Activated CD8-positive, alpha-beta memory T cell treated with anti-CD3 and anti-CD28 coated beads for 4 hours (primary cell): ENCODE measurements at places on chromosomes 7 and 10.

- DNase-seq, result no peak
These were observed 17.5 kb downstream of the FAM20C start for GRCh38 chr7:209906-210305.

DNA sequence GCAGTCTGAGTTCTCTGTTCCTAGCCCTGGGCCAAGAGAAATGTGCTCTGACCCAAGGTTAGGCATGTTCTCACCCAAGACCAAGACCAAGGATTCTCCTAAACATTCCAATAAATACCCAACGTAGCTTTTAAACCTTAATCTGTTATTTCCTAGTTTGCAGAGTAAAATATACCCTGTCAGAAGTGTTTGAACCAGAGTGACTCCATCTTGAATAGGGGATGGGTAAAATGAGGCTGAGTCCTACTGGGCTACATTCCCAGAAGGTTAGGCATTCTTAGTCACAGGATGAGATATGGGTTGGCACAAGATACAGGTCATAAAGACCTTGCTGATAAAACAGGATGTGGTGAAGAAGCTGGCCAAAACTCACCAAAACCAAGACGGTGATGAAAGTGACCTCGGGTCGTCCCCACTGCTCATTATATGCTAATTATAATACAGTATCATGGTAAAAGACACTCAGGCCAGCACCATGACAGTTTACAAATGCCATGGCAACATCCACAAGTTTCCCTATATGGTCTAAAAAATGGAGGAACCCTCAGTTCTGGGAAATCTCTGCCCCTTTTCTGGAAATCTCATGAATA lies 27.7 kb downstream of the PLXNA4 start:
- no peak for DNase-seq

DNA sequence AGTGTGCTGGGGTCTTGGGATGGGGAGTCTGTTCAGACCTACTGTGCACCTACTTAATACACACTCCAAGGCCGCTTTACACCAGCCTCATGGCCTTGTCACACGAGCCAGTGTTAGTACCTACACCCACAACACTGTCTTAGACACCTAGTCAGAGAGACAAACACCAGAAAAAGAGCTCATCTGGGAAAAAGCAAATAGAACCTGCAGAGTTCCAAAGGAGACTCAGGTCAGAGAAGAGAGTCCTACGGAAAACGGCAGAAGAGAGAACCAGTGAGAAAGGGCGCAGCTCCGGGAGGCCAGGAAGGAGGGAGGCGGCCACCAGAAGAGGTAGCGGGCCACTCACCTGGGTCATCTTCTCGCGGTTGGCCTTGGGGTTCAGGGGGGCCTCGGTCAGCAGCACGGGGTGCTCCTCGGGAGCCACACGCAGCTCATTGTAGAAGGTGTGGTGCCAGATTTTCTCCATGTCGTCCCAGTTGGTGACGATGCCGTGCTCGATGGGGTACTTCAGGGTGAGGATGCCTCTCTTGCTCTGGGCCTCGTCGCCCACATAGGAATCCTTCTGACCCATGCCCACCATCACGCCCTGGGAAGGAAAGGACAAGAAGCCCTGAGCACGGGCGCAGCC lies 105.3 kb upstream of the TNRC18 start:
- no peak for DNase-seq

DNA sequence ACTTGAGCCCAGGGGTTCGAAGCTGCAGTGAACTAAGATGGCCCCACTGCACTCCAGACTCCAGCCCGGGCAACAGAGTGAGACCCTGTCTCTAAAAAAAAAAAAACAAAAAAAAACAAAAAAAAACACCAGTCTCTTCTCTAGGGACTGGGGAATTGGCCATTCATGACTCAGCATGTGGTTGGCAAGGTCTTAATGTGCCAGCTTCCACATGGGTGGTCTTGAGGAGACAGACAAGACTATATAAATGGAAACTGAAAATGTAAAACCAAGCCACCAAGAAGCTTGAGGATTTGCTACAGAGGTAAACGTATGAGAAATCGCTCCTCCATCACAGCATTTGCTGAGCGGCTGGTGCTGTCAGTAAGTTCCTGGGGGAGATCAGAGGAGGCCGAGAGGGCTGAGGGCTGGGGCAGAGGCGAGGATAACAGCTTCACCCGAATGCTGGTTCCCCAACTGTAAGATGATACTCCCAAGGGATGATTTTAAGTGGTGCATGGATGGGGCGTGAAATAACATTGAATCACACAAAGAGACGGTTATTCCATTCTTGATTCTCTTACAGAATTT lies 128.7 kb downstream of the C10orf105 start:
- no peak for DNase-seq

DNA sequence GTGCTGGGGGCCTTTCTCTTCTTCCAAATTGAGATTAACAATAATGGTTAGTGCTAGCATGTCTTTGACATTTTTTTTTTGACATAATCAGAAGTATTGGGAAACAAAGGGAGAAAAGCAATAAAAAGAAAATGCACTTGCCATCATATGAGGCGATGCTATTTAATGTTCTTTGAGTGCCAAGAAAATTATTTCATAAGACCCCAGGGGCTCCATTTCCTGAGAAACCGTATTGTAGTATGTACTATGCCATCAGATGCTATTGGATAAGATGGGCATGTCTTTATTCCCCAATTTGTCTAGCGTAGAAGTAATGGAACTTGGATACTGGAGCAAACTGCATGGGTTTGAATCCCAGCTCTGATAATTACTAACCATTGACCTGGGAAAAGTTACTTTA lies 408.9 kb downstream of the ADRA2A start:
- DNase-seq, result no peak

DNA sequence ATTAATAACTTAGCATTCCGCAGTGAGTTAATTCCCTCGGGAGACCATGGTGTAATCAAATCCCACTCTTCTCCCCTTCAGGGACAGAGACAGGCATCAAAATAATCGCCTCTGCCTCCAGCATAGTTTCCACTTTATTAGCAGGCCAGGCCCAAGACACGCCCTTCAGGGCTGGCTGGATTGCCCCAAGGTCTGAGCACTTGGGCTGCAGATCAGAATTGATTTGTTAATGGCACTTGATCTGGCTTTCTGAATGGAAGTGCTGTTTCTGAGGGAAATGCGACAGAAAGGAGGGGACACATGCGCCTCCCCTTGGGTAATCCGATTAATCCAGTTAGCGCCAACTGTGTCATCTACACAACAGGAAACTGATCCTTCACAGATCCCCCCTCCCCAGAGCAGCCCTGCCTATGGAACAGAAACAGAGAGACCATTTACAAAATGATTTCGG lies 15.6 kb downstream of the CHAT start:
- no peak for DNase-seq

GRCh38 chr10:51397695-51398094 lies 301.7 kb downstream of the CSTF2T start:
- DNase-seq, result no peak

DNA sequence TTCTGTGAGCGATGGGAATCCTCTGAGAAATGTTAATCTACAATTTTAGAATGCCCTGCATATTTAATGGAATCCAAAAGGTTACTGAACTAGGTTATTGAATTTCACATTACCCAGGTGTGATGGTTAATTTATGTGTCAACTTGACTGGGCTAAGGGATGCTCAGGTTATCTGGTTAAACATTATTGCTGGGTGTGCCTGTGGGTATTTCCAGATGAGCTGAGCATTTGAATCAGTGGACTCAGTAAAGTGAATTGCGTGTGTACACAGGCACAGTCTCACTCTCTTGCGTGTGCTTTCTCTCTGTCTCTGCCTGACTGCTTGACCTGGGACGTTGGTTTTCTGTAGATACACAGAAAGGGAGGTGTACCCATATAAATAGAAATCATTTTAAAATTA lies 21.7 kb downstream of the RNF32 start:
- DNase-seq, result no peak

- DNase-seq, result no peak
These were observed 56.0 kb downstream of the ATOH7 start for GRCh38 chr10:68175949-68176348.

DNA sequence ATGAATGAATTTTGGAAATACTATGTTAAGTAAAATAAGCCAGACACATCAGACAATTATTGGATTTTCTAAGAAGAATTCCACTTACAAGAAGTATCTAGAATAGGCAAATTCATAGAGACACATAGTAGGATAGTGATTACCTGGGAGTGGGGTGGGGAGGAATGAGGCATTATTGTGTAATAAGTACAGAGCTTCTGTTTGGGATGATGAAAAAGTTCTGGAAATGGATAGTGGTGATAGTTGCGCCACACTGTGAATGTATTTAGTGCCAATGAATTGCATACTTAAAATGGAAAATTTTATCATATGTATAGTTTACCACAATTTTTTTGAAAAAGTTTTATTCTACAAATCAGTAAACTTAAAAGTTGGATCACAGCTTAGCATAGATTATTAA lies 297.2 kb upstream of the KAT6B start:
- DNase-seq, result no peak

DNA sequence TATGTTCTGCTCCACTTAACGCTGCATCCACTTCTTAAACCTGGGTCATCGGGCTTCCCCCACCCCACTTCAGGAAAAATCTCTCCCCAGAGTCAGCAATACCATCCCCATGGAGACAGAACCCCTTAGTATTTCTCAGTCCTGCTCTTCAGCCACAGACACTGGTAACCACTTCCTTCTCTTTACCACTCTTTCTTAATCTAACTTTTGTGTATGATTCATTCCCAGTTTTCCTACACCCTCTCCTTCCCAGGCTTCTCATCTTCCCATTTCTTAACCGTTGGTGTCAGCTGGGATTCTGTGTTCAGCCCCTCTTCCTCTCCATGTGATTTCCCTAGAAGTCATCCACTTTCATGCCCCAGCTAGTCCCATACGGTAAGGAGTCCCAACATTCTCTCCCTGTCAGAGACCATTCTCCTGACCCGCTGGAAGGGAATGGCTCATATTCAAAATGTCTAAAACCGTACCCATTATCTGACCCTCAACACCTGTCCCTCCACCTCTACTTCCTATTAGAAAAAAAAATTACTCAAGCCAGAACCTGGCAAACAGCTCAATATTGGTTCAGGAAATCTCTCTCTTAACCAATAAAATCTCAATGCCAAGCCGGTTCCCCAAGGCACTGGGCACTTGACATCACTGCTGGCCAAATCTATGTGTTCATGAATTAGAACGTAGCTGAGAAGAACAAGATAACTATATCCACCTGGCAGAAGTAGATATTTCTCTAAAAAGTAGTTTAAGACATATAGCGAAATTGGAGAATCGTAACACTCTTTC lies 89.4 kb downstream of the DGKI start:
- no peak for DNase-seq

DNA sequence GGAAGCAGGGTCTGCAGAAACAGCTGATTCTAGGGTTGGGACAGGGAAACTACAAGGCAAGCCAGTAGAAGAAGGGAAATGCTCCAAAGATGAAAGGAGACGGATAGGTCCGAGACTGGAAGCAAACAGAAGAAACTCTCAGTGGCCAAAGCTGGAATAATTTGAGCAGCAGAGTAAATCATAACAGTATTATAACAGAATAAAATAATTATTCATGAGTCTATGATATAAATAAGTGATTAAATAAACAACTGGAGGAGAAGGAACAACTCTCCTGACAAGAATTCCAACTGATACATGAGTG lies 27.6 kb downstream of the EZH2 start:
- no peak for DNase-seq

- no peak for DNase-seq
These were observed 306.6 kb downstream of the WDR37 start for GRCh38 chr10:1362589-1363445.

GRCh38 chr10:121313119-121313875 lies 284.9 kb downstream of the FGFR2 start:
- no peak for DNase-seq

DNA sequence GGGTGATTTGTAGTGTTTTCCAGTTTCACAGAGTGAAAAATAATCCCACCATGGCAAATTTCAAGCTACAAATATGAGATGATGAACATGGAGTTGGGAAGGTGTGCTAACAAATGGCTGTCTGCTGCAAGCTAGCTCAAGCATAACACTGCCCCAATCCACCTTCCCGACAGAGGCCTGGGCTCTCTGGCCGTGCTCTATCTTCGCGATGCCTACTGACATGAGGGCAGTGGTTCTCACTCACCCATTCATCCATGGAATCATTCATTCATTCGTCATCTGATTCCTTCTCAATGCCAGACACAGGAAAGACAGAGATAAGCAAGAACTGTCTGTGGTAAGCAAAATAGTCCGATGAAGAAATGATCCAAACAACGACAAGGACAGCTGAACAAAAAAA lies 65.4 kb downstream of the ZNF467 start:
- no peak for DNase-seq

DNA sequence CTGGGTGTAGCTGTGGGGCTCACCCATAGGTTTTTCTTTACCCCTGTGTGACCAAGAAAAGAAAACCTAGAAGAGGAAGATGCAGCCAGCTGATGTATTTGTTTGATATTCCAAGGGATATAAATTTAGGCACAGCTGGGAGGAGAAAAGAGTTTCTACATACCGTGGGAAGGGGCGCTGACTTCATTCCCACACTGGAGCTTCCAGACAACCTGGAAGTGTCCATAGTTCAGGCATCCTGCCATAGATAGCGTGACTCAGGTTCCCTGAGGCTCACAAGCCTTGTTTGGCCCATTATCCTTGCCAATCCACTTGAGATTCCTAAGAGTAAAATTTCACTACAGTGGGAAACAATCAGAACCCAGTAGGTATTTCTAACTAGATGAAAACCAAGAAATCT lies 371.7 kb upstream of the NRP1 start:
- no peak for DNase-seq

GRCh38 chr7:49127359-49127913 lies 203.1 kb downstream of the CDC14C start:
- no peak for DNase-seq

- no peak for DNase-seq
These were observed 4.1 kb downstream of the OR2F1 start for GRCh38 chr7:143958781-143959180.

DNA sequence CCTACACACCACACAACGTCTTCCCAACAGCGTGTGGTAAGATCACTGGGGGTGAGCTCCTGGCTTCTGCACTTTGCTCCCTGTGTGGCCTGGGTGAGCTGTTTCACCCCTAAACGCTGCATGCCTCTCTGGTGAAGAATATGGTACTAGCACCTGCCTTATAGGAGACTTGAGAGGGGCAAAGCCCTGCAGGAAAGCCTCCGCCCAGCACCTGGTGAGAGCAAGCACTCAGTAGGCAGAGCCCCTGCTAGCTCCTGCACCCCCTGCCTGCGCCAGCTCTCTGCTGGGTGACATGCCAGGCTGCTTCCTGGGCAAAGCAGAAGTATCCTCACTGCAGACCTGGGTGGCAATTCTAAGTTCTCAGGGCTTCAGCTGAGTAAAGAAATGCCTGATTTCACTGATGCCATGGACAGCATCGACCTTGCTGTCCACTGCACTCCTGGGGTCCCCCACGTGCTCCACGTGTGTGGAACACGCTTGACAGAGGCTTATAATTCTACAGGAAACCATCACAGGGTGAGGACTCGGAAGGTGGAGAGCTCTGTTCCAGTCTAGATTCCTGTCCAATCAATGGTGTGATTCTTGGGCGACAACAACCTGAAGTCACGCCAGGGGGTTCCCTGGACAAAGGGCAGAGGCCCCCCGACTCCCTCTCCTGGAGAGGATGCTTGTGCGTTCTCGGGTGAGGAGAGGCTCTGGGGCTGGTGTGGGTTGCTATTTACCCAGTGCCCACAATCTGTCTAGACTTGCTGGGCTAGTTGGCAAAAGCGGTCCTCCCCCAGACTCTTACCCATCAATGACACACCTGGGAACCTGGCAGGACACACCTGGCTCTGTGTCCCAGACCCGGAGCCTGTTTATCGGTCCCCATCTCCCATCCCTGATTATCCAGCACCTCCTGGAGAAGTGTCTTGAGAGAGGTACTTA lies 5.0 kb upstream of the CALML5 start:
- no peak for DNase-seq
